Bronchial epithelial cell (primary cell): ENCODE measurements at places on chromosomes 12 and 14.

DNA sequence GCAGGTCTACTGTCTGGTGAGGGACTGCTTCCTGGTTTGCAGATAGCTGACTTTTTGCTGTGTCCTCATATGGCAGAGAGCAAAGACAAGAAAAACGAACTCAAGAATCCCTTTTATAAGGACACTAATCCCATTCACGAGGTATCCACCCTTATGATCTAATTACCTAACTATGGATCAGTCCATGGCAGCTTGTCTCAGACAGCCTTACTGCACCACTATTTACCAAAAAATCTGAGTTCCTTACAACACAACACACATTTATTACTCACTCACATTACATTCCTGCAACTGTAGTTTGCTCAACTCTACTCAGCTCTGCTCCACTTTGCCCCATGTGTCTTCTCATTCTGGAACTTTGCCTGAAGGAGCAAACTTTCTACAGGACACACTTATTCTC is 10.1 kb upstream of the SLC6A15 start:
- peak; percentile 77 for DNase-seq

GRCh38 chr12:66003951-66004350 is 126.6 kb downstream of the LLPH start:
- DNase-seq: no peak

GRCh38 chr14:97706819-97707218 is 909.6 kb downstream of the VRK1 start:
- no peak for DNase-seq

- DNase-seq: no peak
Observed at GRCh38 chr12:50803230-50803875, 39.4 kb upstream of the TMPRSS12 start.

- no peak for DNase-seq
Observed at GRCh38 chr14:94773655-94774343, 3.9 kb upstream of the GSC start.

DNA sequence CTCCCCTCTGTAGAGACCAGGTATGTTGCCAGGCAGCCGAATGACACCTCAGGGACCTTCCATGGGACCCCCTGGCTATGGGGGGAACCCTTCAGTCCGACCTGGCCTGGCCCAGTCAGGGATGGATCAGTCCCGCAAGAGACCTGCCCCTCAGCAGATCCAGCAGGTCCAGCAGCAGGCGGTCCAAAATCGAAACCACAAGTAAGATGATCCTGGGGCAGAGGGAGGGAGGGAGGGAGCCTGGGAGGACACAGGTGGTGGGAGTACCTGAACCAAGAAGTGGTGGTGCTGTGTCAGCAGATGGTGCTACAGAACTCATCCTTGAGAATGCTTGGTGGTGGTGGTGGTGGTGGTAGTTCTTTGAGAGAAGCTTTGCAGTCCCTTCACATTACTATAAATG is 1.0 kb downstream of the SMARCD1 start:
- no peak for DNase-seq

GRCh38 chr14:91115986-91116770 is 2.3 kb downstream of the DGLUCY start:
- no peak for DNase-seq

DNA sequence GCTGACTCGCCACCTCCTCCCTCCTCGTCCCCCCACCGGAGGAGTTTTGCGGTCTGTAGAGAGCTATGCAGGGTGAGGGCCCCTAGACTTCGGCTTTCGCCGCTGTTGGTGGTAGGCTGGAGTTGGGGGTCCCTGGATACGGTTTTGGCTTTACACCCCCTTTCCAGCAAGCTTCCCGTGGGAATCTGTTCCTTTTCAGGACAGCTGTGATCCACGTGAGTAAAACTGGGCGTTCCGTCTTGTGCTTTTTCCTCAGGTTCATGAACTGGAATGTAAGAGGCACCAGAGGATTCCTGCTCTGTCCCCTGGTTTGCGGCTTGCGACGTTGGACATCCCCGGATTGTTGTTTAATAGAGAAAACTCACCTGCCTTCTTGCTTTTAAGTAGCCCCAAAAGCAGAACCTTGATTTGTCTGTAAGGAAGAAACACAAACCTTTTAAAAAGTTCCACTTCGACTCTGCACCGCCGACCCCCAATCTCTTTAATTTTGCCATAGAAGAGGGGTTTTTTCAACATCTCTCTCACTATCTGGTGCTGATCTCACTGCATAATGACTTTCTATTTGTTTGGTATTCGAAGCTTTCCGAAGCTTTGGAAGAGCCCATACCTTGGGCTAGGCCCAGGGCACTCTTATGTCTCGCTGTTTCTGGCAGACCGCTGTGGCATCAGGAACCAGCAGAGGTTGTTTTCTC is 490 bp downstream of the PRORP start:
- DNase-seq: peak; percentile 62

DNA sequence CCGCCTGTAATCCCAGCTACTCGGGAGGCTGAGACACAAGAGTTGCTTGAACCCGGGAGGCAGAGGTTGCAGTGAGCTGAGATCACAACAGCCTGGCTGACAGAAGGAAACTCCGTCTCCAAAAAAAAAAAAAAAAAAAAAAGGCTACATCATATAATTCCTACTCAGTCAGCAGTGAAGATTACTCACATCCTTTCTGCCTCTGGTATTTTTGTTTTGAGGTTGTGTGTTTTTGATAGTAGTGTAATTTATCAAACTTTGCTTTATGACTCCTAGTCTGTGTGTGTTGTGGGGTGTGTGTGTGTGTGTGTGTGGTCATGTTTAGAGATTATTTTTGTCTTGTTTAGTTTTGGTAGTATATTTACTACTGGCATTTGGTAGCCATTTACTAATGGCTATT is 29.8 kb upstream of the DLGAP5 start:
- peak; percentile 74 for DNase-seq

- peak; percentile 57 for DNase-seq
Observed at GRCh38 chr12:56631790-56632700, 1.9 kb upstream of the BAZ2A start.

GRCh38 chr14:33457021-33457420 is 493.9 kb downstream of the EGLN3 start:
- DNase-seq: peak; percentile 44

GRCh38 chr14:93956514-93957332 is 19.6 kb downstream of the ASB2 start:
- DNase-seq: no peak

- DNase-seq: peak; percentile 74
Observed at GRCh38 chr12:6080149-6081045, 44.1 kb downstream of the VWF start.

GRCh38 chr14:49692811-49693734 is at the start of gene KLHDC1:
TSS of gene KLHDC1 (plus strand) at chr14:49693120. CDS start at chr14:49693195, 75 bp downstream.
- DNase-seq: peak; percentile 47

DNA sequence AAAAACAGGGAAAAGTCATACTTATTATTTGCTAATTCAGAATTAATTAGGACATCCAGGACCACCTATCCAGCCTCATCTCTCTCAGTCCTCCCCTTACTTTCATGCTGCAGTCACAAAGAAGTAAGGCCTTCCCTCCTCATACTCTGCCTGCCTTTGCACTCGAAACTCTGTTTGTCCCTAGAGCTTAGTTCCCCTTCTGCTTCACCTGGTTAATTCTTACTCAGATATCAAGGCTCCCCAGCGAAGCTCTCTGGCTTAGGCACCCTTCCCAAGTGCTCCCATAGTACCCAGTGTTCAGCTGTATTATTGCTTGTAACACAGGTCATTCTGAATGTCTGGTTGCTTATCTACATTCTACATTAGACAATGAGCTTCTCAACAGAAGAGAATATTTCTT is 81.3 kb downstream of the ERGIC2 start:
- DNase-seq: no peak

DNA sequence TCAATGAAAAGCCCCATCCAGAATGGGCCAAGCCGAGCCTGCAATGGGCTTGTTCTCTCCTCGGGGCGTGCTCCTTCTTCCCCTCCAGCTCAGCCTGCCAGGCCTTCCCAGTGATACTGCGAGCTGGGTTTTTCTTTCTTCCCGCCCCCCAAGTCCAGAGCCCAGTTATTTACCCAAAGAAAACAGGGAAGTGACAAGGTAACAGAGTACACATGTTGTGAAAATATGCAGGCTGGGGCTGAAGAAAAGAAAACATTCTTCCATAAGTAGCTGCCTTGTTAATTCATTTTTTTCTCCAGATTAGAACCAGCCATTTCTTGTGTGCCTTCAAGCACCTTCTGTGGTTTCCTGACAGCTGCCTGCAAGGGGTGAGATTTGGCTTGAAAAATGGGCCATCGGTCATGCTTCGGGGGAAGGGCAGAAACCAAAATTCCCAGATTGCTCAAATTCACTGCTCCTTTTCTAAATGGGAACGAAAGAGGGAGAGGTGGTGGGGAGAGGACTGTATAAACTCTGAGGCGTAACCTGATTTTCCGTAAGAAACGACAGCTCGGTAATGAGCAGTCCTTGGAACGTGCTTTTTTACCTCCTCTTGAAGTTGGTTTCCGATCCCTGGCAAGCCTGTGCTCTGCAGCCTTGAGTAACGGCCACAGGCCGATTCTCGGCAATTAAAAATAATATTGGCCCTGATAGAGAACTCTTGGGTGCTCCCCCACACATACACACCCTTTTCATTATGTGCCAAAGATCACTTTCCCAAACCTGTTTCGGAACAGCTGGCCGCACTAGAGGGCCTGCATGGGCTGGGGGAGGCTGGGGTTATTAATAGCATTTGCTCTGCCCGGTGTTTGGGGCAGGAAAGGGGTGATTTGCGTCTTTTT is 229.4 kb downstream of the ZFP36L1 start:
- DNase-seq: no peak

- DNase-seq: no peak
Observed at GRCh38 chr12:123387508-123388176, 3.7 kb downstream of the KMT5A start.

DNA sequence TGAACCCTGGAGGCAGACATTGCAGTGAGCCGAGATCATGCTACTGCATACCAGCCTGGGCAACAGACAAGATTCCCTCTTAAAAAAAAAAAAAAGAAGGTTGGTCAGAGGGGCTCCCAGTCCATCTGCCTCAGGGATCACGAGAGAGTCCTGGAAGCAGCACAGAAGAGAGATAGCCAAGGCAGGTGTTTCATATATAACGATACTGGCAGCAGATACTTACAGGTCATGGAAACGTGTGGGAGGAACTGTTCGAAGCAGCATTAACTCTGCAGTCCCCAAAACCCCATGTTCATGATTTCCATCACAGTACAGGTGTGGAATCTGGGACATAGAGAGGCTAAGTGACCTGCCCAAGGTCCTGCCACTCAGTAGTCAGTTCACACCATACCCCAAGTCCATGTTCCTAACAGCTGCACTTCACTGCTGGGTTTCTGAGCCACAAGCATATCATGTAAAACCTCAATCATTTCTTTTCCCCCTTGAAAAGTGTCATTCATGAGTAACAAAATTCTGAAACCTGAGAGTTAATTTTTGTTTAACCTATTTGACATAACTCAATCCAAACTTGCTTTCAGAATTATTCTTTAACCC is 16.7 kb downstream of the CDK2AP1 start:
- DNase-seq: no peak

GRCh38 chr12:107864235-107864634 is 89.7 kb downstream of the ASCL4 start:
- DNase-seq: no peak

GRCh38 chr14:24036169-24036962 is 15.4 kb upstream of the CARMIL3 start:
- DNase-seq: peak; percentile 60

DNA sequence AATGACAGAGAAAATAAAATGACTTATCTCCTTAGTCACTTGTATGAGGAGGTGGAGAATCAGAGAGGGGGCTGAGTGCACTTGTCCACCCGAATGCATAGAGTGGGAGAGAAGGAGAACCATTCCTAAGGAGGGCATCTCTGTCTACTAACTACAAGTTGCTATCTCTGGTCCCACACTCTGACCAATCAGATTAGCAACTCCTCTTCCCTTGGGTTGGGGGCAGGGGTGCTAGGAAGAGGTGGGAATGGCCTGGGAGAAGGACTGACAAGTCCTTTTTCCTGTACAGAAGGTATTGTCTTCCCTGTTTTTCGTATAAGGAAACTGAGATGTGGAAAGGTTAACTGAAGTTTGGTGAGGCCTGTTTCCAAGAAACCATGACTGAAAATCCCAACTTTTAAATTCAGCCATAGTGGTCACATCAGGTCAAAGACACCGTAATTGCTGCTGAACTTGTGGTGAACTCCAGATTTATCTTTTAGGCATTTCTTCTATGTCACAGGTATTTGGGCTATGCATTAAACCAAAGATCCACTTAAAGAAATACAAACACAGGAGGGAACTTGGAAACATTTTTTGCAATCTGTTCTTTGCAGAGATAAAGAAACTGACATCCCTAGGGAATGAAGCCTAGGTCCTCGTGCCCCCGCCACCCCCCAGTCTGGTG is 207.8 kb downstream of the CRADD start:
- no peak for DNase-seq

GRCh38 chr12:18165422-18165871 is 75.5 kb upstream of the RERGL start:
- DNase-seq: peak; percentile 66

GRCh38 chr14:71942904-71943694 is 10.9 kb downstream of the RGS6 start:
- DNase-seq: no peak

GRCh38 chr12:75909714-75910656 is 121.6 kb downstream of the PHLDA1 start:
- DNase-seq: no peak

- DNase-seq: no peak
Observed at GRCh38 chr14:91113829-91114078, at the start of gene DGLUCY. TSS of gene DGLUCY (plus strand) at chr14:91114073. CDS start at chr14:91160295, 46,222 bp downstream.

DNA sequence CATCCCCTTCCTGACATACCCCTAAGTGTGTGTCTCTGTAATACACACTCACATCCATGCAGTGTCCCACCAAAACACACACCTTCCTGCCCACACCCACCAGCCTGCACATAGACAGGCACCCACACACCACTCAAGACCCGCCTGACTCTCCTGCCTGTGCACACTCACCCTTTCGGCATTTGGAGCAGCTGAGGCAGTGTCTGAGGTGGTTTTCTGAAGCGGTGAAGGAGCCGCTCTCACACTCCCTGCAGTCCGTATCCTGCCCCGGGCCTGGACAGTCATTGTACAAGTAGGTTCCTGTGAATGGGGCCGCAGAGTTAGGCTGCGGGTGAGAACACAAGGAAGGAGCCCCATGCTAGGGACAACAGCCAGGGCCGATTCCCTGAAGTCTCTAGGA is 8.3 kb downstream of the TNFRSF1A start:
- DNase-seq: peak; percentile 95

GRCh38 chr12:107511292-107511691 is 174.3 kb upstream of the PWP1 start:
- DNase-seq: no peak

GRCh38 chr14:35250319-35250718 is 41.9 kb upstream of the PSMA6 start:
- no peak for DNase-seq

DNA sequence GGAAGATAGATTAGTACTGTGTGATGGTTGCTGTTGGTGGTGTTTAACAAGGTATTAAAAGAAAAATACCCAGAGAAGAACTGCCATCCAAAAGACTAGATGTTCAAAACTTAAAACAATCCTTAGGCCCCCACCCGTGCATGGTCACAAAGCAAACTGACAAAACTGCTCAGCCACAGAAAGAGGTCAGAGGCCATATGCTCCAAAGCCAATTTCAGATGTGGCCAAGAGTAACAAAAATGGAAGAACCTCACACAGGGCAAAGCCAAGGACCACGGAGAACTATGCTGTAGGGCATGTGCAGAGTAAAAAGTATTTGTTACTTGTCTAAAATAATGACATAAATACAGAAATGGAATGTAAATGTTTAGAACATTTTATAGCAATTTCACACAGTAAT is 5.3 kb downstream of the TXNDC16 start:
- no peak for DNase-seq
